ENCODE measurements at places on chromosomes 16 and 17. TPM values are rescaled to one million over a fixed set of nuclear protein-coding genes. Genes with fewer than 3 reads are reported as not detected.

Gene TP53TG3B
- not detected for total RNA-seq

Gene TMEM238L
- total RNA-seq, result not detected

- no peak for DNase-seq
- no peak overlapping the region for H3K27ac ChIP-seq
- H3K4me1 ChIP-seq, result peaks cover 3% of the 10 kb centered on the region
- H3K27me3 ChIP-seq, result no peaks in the 10 kb centered on the region
- H3K36me3 ChIP-seq, result no peaks in the 10 kb centered on the region
Measured at GRCh38 chr17:50015146-50015545, 20.1 kb upstream of the DLX3 start.

DNA sequence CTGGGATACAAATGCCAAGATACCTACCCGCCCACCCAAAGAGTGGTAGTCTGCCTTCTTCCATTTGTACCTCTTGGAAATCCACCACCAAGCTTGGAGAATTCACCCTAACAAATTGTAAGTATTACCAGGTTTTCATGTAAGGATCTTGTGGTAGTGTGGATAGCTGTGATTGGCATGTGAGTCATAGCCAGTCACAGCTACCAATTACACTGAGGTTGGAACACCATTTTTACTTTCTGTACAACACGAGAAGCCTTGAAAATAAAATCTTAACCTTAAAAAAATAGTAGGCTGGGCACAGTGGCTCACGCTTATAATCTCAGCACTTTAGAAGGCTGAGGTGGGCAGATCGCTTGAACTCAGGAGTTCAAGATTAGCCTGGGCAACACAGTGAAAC, 18.5 kb upstream of the SLC35G3 start:
- H3K4me1 ChIP-seq, result no peaks in the 10 kb centered on the region
- H3K27me3 ChIP-seq, result no peaks in the 10 kb centered on the region
- H3K36me3 ChIP-seq, result no peaks in the 10 kb centered on the region
- H3K27ac ChIP-seq, result no peak overlapping the region
- H3K4me3 ChIP-seq, result no peak overlapping the region

- no peaks in the 10 kb centered on the region for H3K27me3 ChIP-seq
- H3K4me3 ChIP-seq, result peak overlapping the region; percentile 72
- H3K27ac ChIP-seq, result peak overlapping the region; percentile 82
- DNase-seq, result peak; percentile 99
- H3K36me3 ChIP-seq, result peaks cover 39% of the 10 kb centered on the region
Measured at GRCh38 chr16:4679850-4680636, 13.3 kb upstream of the NUDT16L1 start.

DNA sequence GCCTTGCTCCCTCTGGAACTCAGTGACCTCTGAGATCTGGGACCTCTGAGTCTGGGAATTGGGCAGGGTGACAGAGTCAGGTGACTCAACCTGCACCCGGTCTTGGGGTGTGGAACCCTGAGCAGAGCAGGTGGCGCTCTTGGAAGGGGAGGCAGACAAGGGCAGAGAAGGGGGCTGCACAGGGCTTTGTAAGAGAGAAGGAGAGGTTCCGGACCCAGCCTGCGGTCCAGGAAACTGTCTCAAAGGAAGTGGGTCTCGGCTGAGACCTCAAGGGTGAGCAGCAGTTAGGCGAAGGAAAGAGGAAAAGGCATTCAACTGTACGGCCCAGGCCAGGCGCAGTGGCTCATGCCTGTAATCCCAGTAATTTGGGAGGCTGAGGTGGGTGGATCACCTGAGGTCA, 10.0 kb upstream of the RIPOR1 start:
- DNase-seq, result no peak
- H3K4me3 ChIP-seq, result no peak overlapping the region
- H3K27me3 ChIP-seq, result no peaks in the 10 kb centered on the region
- H3K4me1 ChIP-seq, result peaks cover 12% of the 10 kb centered on the region
- no peaks in the 10 kb centered on the region for H3K36me3 ChIP-seq
- H3K27ac ChIP-seq, result no peak overlapping the region

GRCh38 chr17:43338886-43339516, 59.8 kb upstream of the ARL4D start:
- no peaks in the 10 kb centered on the region for H3K36me3 ChIP-seq
- DNase-seq, result no peak
- peaks cover 20% of the 10 kb centered on the region for H3K4me1 ChIP-seq
- no peaks in the 10 kb centered on the region for H3K27me3 ChIP-seq

GRCh38 chr17:4514206-4514605, 15.5 kb downstream of the SPNS2 start:
- DNase-seq, result no peak
- H3K27ac ChIP-seq, result no peak overlapping the region
- H3K36me3 ChIP-seq, result no peaks in the 10 kb centered on the region
- H3K4me3 ChIP-seq, result no peak overlapping the region

All from osteoblast (primary cell).